ENCODE measurements at places on chromosomes 6 and 20.

GRCh38 chr6:82484001-82484400 is 120.4 kb downstream of the TPBG start:
- no peak for DNase-seq

GRCh38 chr6:41257369-41258195 is 28.9 kb downstream of the TREM1 start:
- no peak for DNase-seq

DNA sequence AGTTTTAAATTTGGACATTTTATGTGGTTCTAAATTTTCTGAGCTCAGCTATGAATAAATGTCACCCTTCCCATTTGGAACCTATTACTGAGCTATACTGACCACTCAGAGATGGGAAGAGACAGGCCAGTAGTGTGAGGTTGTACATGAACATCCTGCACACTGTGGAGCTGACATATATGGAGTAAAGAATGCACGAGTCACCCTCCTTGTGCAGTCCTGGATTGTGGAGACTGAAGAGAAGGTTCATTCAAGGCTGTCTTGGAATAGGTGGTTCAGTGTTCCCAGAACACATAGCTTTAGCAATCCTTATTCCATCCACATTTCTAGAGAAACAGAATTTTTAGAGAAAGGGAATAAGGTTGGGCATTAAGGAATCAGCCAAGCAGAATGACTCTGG is 50.3 kb upstream of the OGFRL1 start:
- DNase-seq, result no peak

GRCh38 chr6:47822856-47823554 is 41.2 kb downstream of the OPN5 start:
- no peak for DNase-seq

- DNase-seq, result no peak
Measured at GRCh38 chr20:62363920-62364851, 2.9 kb downstream of the LAMA5 start.

GRCh38 chr6:128482642-128483041 is 37.8 kb downstream of the PTPRK start:
- no peak for DNase-seq
